Effector CD4-positive, alpha-beta T cell (primary cell): ENCODE measurements at places on chromosomes 3 and 15.

DNA sequence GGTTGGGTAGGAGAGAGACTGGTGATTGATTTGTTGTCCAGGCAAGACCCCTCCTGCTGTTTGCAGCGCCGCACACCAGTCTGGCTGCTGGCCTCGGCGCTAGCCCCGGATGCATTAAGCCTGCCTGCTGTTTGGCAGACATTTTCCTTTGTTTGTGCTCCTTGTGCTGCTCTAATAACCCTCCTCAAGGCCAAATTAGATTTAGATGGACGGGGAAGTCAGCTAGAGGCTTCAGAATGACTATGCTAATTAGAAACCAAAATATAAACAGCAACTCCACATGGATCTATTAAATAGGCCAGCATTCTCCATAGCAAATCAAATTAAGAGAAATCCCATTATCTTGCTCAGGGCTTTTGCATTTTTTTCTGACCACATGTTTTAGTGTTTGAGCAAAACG lies 445.2 kb downstream of the SQOR start:
- DNase-seq = no peak

GRCh38 chr3:19263606-19264005 lies 115.3 kb downstream of the KCNH8 start:
- DNase-seq = no peak

- DNase-seq = no peak
Measured at GRCh38 chr15:97654481-97655076, 305.9 kb upstream of the ARRDC4 start.

DNA sequence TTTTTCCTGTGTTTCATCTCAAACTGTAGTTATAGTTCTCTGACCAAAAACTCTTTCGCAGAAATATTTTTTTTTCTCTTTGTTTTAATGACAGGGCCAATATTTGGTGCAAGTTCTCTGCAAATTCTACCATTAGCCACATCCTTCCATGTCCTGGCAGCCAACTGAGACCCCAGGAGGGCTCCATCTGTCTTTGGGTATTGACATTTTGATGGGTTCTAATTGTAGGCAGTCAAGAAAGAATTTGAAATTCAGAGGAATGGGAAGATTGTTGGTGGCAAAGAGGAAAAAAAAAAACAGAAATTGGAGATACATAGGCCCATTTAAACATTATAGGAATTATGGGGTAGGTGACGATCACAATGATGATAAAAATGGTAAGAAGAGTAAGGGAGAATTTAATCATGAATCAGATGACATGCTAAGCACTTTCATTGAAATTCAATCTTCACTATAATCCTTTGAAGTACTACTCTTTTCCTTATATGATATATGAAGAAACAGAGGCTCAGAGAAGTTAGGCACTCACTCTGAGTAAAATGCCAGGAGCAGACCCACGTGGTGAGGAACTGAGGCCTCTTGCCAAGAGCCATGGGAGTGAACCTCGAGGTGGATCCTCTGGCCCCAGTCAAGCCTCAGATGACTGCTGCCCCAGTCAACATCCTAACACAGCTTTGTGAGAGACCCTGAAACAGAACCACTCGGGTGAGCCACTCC lies 151.4 kb downstream of the PDZRN3 start:
- no peak for DNase-seq

DNA sequence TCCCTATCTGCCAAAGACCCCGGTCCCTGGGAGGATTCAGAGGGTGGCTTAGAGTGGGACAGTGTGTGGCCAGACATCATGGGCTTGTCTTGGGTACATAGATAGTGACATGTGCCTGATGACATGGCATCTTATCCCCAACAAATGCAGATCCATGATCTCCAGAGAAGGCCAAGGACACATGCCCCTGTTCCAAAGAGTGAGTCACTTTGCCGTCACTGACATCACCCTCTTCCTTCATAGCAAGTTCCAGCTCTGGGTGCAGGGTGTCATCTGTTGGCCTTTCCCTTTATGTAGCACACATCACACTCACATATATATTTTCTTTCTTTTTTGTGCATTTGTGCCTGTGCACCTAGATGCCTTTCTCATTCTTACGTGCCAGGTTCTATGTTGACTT lies 350.5 kb downstream of the LRTM1 start:
- DNase-seq = no peak

DNA sequence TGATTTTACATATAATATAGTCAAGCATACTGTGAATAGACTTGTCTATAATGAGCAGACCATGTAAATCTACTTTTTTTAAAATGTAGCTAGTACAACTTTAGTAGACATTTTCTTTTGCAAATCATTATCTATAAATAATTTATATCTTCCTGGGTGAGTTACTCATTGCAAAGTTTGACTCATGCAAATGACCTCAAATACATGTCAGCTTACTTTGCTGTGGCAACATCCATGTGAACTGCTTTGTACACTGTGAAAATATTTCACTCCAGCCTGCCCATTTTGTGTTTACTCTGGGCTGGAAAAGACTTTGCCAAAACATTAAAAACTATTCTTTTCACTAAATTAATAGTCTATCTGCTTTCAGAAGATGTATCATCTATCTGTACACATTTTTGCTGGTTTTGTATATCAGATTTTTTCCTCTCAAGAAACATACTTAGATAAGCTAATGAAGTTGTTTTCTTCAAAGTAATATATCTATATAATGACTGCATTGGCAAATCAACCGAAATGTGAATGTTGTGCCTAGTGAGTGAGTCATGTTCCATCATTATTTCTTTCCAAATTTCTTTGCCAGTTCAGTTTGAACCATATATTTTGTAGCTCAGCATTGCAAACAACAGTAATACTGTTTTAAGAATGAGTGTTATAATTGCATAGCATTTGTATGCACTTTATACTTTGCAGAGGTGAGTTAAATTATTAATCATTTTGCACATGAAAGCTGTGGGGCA lies 26.5 kb downstream of the IGSF10 start:
- no peak for DNase-seq

DNA sequence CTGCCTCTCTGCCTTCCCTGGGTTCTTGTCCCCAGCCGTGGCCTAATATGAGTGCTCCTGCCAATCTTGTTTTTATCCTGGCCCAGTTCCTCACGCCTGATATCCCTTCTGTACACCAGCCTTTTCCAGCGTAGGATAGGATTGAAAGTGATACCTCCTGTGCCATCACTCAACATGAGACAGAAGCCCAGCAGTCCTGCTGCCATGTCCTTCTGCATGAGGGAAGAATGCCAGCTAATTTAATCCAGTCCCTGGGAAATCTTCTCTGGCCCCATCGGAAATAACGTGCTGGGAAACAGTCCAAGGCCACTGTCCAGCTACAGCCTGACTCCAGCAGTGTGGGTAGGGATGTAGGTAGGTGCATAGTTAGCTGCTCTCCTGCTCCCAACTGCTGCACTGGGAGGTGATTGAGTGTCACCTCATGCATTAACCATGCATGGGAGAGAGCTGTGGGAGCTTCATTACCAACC lies 92.0 kb upstream of the TPM1 start:
- DNase-seq = no peak

- no peak for DNase-seq
Measured at GRCh38 chr3:96331341-96331740, 483.1 kb upstream of the EPHA6 start.

DNA sequence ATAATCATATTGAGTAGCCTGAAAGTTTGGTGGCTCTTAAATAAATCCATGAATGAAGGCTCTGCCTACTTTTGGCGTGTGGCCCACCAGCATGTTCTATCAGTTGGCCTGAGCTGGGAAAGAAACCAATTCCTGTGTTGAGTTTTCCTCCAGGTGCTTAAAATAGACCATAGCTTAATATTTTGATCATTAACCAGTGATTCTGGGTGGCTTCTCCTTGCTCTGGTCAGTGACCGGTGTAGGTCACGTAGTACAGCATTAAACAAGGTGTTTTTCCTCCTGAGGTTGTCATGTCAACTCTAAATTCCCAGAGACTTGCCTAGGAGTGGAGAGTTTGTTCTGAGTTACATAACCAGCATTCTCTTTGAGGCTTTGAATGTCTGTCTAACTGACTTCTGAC lies 1.3 kb downstream of the HHLA2 start:
- no peak for DNase-seq

- DNase-seq = no peak
Measured at GRCh38 chr3:156826896-156827882, 1.0 kb downstream of the LEKR1 start.

- DNase-seq = no peak
Measured at GRCh38 chr3:46934498-46935167, 41.9 kb downstream of the CCDC12 start.

- DNase-seq = no peak
Measured at GRCh38 chr3:29202378-29202777, 78.5 kb upstream of the RBMS3 start.

- no peak for DNase-seq
Measured at GRCh38 chr3:40877631-40878463, 321.5 kb upstream of the CTNNB1 start.
